ENCODE measurements at places on chromosomes 2 and 18.

DNA sequence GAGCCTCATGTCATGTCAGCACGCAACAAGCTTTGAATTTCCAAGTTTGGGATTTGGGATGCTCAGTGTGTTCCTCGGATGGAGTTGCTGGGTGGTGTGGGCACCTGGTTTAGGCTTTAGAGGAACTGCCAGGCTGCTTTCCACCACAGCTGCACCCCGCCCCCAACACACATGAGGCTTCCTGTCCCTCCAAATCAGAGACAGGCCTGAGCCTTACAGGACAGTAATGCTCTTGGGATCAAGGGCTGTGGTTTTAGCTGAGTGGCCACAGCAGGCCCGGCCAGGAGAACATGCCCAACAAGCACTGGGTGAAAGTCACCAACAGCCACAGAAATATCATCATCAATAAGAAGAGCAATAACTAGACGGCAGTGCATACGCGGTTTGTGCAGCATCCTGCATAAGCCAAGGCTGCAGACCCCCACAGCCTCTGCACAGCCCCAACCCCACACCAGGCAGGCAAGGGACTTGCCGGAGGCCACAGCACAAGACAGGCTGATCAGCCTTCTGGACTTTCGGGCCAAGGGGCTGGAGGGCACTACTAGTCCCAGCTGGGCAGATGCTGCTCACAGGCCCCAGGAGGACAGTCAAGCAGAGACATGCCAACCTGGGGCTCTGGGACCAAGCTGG lies 29.7 kb upstream of the GPC1 start:
- no peak for DNase-seq

DNA sequence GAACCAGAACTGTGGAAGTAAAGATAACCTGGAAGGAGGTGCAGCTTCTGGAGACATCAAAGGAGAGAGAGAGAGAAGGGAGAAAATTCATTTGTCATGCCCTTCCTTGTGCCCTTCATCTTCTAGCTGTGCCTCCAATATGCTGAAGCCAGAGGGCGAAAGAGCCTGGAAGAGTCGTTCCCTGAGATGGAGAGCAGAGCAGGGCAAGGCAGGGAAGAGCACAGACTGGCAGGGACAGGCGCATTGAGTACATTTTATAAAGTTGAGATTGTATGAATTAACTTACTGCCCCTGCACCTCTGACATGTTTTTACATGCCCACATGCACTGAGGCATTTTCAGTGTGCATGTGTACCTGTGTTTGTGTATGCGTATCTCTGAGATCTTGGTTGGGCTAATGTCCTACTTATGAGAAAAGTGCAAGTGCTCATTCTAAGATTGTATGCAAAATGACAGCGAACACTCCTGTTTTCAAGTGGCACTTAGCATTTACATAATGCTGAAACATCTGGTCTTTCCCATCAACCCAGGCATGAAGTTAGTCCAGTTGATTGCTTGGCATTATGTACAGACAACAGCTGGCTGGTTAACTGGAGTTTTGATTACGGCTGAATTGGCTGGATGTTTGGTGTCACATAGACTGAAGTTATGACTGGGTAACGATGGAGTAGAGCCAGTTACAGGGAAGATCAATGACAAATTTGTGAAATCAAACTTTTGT lies 23.7 kb upstream of the MMADHC start:
- DNase-seq, result peak; percentile 8

- no peak for DNase-seq
These were observed 52.7 kb downstream of the RBMS1 start for GRCh38 chr2:160440888-160441287.

GRCh38 chr2:208099682-208100470 lies 24.4 kb downstream of the CRYGD start:
- DNase-seq, result no peak

GRCh38 chr18:69838620-69839411 lies 108.9 kb downstream of the CD226 start:
- no peak for DNase-seq

DNA sequence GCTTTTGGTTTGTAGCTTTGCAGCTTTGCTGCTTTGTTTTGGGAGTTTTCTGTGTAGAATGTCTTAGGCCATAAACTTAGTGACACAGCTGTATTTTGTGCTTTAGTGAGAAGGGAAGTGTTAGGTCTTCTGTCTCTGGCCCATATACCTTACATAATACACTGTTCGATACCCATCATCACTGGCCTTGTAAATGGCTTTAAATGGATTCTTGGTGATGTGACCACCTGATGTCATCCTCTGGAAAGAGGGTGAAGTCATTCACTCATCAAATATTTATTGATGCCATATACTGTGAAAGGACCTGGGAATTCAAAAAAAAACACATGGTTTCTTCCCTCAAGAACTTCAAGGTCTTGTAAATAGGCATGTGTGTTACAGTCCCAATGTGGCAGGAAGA lies 18.9 kb upstream of the SCYGR2 start:
- DNase-seq, result no peak

GRCh38 chr2:98240786-98241398 lies 105.4 kb upstream of the CNGA3 start:
- DNase-seq, result no peak

GRCh38 chr2:190911813-190912212 lies 31.2 kb downstream of the GLS start:
- peak; percentile 61 for DNase-seq

- no peak for DNase-seq
These were observed 280.5 kb downstream of the MBD5 start for GRCh38 chr2:148301362-148301761.

DNA sequence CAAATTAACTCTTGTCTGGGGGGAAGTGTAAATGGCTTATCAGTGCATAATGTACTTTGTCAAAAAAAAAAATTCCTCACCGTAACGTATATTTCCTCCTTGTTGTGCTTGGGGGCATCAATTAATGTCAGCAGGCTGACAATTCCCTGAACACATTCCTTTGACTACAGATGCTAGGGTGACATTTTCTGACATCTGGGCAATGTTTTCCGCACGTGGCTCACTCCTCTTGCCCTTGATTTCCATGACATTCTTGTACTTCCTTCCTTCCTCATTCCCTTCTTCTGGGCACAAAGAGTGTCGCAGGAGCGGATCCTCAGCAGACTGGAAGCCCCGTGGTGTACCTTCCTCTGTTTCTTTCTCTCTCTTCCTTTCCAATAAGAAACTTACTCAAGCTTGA lies 173.7 kb downstream of the SP3 start:
- no peak for DNase-seq
